ENCODE measurements at places on chromosomes 6 and 20. TPM values are rescaled to one million over a fixed set of nuclear protein-coding genes. Genes with fewer than 3 reads are reported as not detected.
A peak's percentile ranks its signal among the peaks of the same experiment; 100 is the strongest.

Gene WFDC5
- not detected for total RNA-seq

Gene C6orf58
- total RNA-seq = not detected

Gene UBE2V1
- 143 TPM for total RNA-seq

Gene ZNF337
- total RNA-seq = 22.4 TPM

Gene MEP1A
- not detected for total RNA-seq

Gene SAMD3
- total RNA-seq = 2.0 TPM

Gene USP49
- total RNA-seq = 30.7 TPM

Gene FAM50B
- 2.8 TPM for total RNA-seq

Gene C20orf144
- total RNA-seq = not detected

DNA sequence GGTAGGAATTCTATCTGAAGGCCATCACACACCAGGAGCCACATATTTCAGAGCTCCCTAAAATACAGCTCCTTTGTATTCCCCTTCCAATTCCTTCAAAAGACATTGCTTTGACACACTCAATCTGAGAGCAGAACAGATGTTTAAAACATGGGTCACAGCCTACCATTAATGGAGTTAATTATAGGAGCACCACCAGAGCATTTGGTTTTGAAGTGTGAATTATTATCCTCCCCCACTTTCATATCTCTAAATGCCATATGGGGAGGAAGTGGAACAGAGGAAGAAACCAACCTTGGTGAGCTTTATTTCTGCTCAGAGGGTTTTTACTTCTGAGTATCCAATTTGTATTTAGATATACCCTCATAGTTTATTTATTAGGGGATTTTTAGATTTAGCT lies 50.7 kb upstream of the TNFRSF21 start:
- H3K27ac ChIP-seq = no peak overlapping the region
- DNase-seq = no peak
- no peaks in the 10 kb centered on the region for H3K36me3 ChIP-seq
- H3K4me1 ChIP-seq = no peaks in the 10 kb centered on the region
- no peak overlapping the region for H3K4me3 ChIP-seq

GRCh38 chr20:23003881-23004460 lies 31.1 kb upstream of the SSTR4 start:
- H3K4me1 ChIP-seq = no peaks in the 10 kb centered on the region
- DNase-seq = no peak
- no peak overlapping the region for H3K4me3 ChIP-seq

- DNase-seq = no peak
- H3K27me3 ChIP-seq = no peaks in the 10 kb centered on the region
- peaks cover 7% of the 10 kb centered on the region for H3K4me1 ChIP-seq
These were observed 262.2 kb upstream of the TAB2 start for GRCh38 chr6:149055195-149055899.

DNA sequence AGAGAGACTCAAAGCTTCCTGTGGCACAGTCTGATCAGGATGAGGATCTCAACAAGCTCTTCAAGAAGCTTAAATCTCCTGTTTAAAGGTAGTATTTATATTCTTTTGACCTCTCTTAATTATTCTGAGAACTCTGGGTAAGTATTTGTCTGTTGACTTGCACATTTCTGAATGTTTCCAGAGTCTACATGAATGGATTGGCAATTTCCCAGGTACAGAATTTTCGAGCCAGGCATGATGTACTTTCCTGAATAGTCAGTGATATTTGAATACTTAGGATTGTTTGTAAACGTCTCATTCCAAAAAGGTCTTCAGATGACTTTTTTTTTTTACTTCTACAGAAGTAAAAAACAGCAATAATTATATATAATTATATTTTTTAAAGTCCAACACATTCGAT lies 293.4 kb downstream of the TBC1D32 start:
- H3K4me1 ChIP-seq = no peaks in the 10 kb centered on the region
- no peaks in the 10 kb centered on the region for H3K36me3 ChIP-seq
- H3K27ac ChIP-seq = no peak overlapping the region
- H3K27me3 ChIP-seq = no peaks in the 10 kb centered on the region

DNA sequence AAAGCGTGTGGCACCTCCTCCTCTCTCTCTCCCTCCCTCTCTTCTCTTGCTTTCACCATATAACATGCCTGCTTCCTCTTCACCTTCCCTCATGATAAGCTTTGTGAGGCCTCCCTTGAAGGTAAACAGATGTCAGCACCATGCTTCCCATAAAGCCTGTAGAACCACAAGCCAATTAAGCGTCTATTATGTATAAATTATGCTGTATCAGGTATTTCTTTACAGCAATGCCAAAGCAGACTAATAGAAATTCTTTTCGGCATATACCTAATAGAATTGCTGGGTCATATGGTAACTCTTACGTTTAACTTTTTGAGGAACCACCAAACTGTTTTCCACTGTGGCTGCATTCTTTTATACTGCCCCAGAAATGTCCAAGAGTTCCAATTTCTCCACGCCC lies 75.0 kb downstream of the SYCP2 start:
- peaks cover 45% of the 10 kb centered on the region for H3K27me3 ChIP-seq
- no peak for DNase-seq
- H3K4me1 ChIP-seq = no peaks in the 10 kb centered on the region
- H3K4me3 ChIP-seq = no peak overlapping the region

DNA sequence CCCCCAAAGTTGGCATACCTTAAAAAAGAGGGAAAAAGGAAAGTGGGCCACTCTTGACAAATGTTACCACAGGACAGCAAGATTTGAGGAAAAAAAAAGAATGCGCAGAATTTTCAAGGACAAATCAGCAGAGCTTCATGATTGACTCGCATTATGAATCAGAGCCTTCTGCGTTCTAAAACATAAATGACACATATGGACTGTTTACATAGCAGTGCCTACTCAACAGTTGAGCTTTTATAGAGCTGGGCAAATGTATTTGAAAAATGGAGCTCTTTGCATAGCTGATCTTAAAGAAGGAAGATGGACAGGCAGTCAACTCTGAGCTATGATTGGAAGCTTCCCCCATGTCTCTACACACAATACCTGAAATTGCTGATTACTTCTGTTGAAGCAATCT lies 213.2 kb upstream of the NT5E start:
- H3K4me3 ChIP-seq = no peak overlapping the region
- H3K27ac ChIP-seq = no peak overlapping the region
- H3K4me1 ChIP-seq = peaks cover 8% of the 10 kb centered on the region
- H3K36me3 ChIP-seq = no peaks in the 10 kb centered on the region

DNA sequence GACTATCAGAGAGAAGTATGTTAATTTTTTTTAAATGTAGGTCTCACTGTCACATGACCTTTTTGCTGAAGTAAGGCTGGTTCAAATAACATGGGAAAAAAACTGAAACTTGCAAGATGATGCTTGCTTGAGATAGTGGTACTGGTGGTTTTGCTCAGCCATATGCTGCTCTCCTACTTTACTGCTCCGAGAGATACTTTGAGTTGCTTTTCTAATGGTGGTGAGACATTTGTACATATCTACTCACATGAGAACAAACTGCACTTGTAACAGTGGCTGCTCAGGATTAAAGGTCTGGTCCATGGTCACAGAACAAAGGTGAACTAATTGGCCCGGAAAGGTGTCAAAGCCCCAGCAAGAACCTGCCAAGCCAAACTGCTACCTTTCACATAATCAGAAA lies 106.2 kb upstream of the BEND3 start:
- no peaks in the 10 kb centered on the region for H3K4me1 ChIP-seq
- no peaks in the 10 kb centered on the region for H3K36me3 ChIP-seq
- DNase-seq = no peak
- H3K27me3 ChIP-seq = no peaks in the 10 kb centered on the region

- H3K27me3 ChIP-seq = peaks cover 3% of the 10 kb centered on the region
- H3K27ac ChIP-seq = no peak overlapping the region
- H3K36me3 ChIP-seq = no peaks in the 10 kb centered on the region
- no peak for DNase-seq
- no peak overlapping the region for H3K4me3 ChIP-seq
These were observed 49.3 kb upstream of the IER3 start for GRCh38 chr6:30793521-30794194.

DNA sequence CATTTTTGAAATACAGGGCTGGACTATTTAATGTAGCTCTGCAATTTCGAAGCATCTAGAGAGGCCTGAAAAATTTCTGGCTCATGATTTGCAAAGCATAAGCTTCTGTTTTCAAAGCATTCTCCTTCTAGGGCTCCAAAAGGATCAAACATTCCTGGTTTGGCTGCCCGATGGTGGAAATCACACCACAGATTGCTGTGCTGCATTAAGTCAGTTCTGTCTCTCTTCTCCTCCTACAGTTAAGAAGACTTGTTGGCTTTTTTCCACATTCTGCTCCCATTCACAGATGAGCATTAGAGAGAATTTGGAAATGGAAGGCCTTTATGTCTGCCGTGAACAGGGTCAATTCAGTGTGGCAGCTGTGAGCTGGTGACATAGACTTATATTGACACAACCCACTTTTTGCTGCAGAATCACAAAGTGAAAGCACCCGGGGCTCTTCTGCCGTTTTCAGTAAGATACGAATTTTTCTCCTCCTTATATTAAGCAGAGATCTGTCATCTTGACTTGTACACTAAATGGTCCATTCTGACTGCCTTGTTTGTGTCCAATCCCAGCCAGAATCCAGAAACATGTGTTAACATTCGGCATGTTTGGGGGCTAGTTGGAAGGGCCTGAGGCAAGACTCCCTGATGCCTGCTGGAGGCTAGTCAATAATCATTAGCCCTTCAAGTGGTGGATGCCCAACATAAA lies 330.8 kb upstream of the DEFB112 start:
- no peak for DNase-seq
- no peaks in the 10 kb centered on the region for H3K36me3 ChIP-seq
- H3K4me3 ChIP-seq = no peak overlapping the region
- H3K27ac ChIP-seq = no peak overlapping the region

GRCh38 chr20:32485770-32486478 lies 99.2 kb downstream of the NOL4L start:
- no peak overlapping the region for H3K4me3 ChIP-seq
- peaks cover 4% of the 10 kb centered on the region for H3K27me3 ChIP-seq
- H3K4me1 ChIP-seq = peaks cover 18% of the 10 kb centered on the region

GRCh38 chr6:112007254-112007653 lies 46.6 kb upstream of the CCN6 start:
- H3K27ac ChIP-seq = no peak overlapping the region
- H3K27me3 ChIP-seq = no peaks in the 10 kb centered on the region
- H3K36me3 ChIP-seq = no peaks in the 10 kb centered on the region
- H3K4me3 ChIP-seq = no peak overlapping the region
- no peak for DNase-seq

GRCh38 chr6:74277777-74278186 lies 581.8 kb downstream of the CD109 start:
- no peak for DNase-seq
- no peaks in the 10 kb centered on the region for H3K4me1 ChIP-seq
- no peaks in the 10 kb centered on the region for H3K27me3 ChIP-seq
- no peaks in the 10 kb centered on the region for H3K36me3 ChIP-seq

DNA sequence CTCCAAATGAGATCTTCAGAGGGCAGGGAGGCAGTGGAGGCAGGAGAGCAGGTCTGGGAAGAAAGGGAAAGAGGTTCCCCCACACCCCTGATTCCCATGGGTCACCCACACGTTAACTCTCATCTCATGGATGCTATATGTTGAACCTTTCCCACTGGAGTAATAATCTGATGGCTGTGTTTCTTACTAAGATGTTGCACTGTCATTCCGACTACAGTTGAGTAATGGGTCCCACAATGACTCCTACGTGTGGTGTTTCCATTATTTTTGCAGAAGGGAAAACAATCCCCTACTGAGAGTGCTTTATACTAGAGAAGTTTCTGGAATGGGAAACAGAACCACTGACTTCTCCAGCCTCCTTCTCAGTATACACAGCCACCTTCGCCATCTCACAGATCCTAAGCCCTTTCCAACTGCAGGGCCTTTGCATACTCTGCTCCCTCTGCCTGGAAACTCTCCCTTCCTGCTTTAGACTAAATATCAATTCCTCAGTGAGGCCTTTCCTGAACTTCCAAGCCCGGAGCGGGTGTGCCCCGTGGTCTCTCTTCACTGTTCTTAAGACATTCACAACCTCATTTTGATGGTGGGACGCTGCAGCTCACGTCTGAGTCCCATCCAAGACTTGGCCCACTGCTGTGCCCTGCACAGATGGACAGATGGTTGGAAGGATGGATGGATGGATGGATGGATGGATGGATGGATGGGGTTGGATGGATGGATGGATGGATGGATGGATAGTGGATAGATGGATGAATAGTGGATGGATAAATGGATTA lies 238.6 kb upstream of the PMEPA1 start:
- no peaks in the 10 kb centered on the region for H3K4me1 ChIP-seq
- DNase-seq = no peak
- no peaks in the 10 kb centered on the region for H3K36me3 ChIP-seq
- no peaks in the 10 kb centered on the region for H3K27me3 ChIP-seq
- H3K27ac ChIP-seq = no peak overlapping the region
- H3K4me3 ChIP-seq = no peak overlapping the region

GRCh38 chr20:18138639-18139583 lies 1.2 kb downstream of the KAT14 start:
- H3K27ac ChIP-seq = no peak overlapping the region
- no peak for DNase-seq
- peaks cover 9% of the 10 kb centered on the region for H3K27me3 ChIP-seq
- H3K36me3 ChIP-seq = peaks cover 4% of the 10 kb centered on the region

- peak; percentile 56 for DNase-seq
- no peaks in the 10 kb centered on the region for H3K27me3 ChIP-seq
- H3K36me3 ChIP-seq = no peaks in the 10 kb centered on the region
- H3K4me1 ChIP-seq = peaks cover 11% of the 10 kb centered on the region
- H3K27ac ChIP-seq = no peak overlapping the region
These were observed 211.3 kb downstream of the ARID1B start for GRCh38 chr6:156988276-156989158.

DNA sequence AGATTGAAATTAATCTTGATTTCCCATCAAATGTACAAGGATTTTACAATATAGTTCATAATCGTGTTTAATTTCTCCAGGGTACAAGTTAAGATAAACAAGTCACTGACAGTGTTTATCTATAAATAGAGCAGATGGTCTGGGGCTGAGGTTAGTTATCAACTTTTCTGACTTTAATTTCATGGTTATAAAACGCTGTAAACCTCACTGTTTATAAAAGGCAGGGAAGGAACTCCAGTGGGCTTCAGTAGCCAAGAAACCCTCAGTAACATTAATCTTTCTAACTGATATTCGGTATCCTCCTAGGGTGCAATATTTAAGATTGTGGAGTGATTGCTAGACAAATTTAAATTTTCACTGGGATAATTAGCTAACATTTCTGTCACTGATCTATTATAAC lies 68.6 kb downstream of the GFRAL start:
- H3K27me3 ChIP-seq = no peaks in the 10 kb centered on the region
- no peaks in the 10 kb centered on the region for H3K4me1 ChIP-seq
- H3K4me3 ChIP-seq = no peak overlapping the region
- no peaks in the 10 kb centered on the region for H3K36me3 ChIP-seq

GRCh38 chr6:80268865-80269730 lies 162.6 kb downstream of the BCKDHB start:
- no peaks in the 10 kb centered on the region for H3K27me3 ChIP-seq
- H3K4me3 ChIP-seq = no peak overlapping the region

GRCh38 chr6:118621799-118622470 lies 29.5 kb downstream of the CEP85L start:
- DNase-seq = no peak
- H3K27me3 ChIP-seq = no peaks in the 10 kb centered on the region
- no peaks in the 10 kb centered on the region for H3K36me3 ChIP-seq
- H3K4me3 ChIP-seq = no peak overlapping the region

Data from neural progenitor cell (in vitro differentiated cells).